ENCODE measurements at places on chromosomes 7 and 10.

DNA sequence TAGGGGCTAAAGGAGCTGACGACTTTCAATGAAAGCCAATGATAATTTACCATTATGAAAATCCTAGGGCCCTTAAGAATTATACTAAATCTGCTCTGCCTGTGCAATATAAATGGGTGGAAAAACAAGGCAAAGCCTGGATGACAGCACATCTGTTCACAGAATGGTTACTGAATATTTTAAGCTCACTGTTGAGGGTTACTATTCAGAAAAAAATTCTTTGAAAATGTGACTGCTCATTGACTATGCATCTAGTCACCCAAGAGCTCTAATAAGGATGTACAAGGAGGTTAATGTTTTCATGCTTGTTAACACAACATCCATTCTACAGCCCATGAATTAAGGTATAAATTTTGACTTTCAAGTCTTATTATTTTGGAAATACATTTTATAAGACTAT lies 8.9 kb downstream of the DKK1 start:
- DNase-seq, result no peak

- no peak for DNase-seq
Observed at GRCh38 chr7:4689151-4689550, 7.1 kb downstream of the FOXK1 start.

GRCh38 chr7:157565201-157565626 lies 228.4 kb downstream of the DNAJB6 start:
- DNase-seq, result no peak

GRCh38 chr7:65800890-65801341 lies 72.0 kb upstream of the VKORC1L1 start:
- no peak for DNase-seq

- no peak for DNase-seq
Observed at GRCh38 chr10:114166043-114166442, 8.0 kb downstream of the CCDC186 start.

DNA sequence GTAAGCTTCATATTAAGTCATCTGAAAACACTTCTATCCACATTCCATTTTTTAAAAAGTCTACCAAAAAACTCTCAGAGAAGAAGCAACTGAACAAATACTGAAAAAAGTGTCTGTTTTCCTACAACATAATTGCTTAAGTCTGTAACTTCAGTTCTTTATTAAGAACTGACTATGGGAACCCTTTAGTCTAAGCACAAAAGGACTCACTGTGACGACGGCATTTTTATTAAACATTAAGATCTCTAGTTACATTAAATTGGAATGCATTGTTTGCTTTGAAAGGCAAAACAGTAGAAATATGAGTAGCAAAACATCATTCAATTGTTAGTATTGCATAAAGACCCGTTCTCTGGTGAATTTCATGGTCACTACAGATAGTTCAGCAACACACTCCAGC lies 5.8 kb upstream of the FAM3C start:
- no peak for DNase-seq

DNA sequence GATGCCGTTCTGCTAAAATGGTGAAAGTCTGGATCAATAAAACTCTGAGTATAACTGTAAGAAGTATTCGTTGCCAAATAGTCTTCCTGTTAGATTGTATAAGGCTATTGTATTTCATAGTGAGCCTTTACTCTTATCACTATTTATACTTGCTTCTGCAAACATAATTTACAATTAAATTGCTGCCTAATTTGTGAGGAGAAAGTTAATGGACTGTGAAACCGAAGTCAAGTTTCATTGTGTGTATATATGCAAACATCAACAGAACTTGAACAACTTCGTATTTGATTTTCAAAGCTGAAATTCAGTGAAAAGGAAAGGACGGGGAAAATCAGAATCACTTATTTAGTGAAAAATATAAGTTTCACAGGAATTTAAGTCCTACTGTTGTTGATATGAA lies 135.9 kb upstream of the CCDC6 start:
- no peak for DNase-seq

- DNase-seq, result no peak
Observed at GRCh38 chr10:13834581-13835286, 248.0 kb downstream of the PRPF18 start.
